ENCODE measurements at places on chromosomes 4 and X.

GRCh38 chr4:127660284-127660885, 27.6 kb downstream of the INTU start:
- DNase-seq = no peak

- no peak for DNase-seq
These were observed 40.2 kb downstream of the SH3KBP1 start for GRCh38 chrX:19846995-19847790.

DNA sequence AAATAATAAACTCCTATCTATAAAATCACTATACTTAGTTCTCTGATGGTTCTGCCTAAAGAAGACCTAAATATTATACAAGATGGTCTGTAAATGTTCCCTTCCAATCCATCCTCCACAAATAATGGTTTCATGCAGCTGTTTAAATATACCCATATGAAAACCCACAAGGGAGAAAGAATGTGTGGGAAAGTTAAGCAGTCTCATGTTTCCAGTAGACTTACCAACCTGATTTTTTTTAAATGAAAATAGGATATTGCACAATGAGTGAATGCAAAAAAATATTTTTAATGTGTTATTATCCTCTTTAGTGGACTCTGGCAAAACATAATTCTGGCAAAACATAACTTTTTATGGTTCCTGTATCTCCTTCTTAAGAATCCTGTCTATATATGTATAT, 23.3 kb downstream of the CAMK2D start:
- DNase-seq = no peak

DNA sequence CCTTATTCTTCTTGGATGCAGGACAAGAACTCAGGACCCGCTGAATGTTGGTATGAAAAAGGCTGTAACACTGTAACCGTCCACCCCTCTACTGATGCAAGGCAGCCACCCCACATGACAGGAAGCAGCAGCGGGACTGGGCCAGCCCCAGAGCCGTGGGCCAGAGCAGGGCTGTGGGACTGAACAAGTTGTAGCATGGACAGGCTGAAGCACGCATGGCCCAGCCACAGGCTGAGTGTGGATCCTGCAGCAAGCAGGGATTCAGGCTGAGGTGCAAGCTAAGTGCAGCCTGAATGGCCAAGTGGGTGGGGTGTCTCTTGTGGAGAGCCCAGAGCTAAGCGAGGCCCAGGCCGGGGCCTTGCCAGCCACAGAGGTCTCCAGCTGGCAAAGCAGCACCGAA, 632.2 kb downstream of the SPOCK3 start:
- no peak for DNase-seq

DNA sequence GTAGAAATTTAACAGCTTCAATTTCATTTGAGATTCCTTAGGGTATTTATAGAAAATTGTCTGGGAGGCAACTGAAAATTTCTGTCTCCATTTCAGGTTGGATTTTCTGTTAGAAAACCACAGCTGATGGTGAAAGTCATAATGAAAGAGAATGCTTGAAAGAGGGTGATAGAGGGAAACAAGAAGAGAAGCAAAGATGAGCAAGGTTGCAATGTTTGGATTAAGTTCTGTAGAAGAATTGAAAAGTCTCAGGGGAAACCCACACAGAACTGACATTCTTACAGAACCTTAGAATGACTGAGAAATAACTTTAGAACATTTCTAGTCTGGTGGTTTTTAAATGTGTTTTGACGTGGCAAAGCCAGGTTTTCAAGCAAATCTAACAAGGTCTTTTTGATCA, 14.7 kb downstream of the GBA3 start:
- DNase-seq = no peak

DNA sequence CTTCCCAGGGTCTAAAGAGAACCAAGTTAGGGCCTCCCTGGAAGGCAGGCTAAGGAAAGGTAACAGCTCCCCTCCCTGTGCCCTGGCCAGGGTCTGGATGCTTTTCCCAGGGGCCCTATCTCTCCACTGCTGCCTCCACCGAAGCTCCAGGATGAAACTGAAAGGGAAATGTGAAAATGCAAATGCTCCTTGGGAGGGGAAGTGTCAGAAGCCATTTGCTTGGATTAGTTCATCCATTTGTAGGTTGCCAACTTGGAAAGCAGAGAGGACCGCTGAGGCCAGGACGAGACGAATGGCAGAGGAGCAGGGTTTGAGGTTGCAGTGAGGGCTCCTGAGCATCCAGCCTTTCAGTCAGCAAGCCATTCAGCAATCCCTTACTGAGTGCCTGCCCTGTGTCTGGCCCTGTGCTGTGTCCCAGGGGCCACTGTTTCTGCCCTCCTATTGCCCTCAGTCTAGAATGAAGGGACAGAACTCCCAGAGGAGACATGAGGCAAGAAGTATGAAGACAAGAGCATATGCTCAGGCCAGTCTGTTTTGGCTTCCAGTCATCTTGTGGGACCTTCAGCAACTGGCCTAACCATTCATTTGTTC, 45.9 kb upstream of the PGRMC1 start:
- no peak for DNase-seq

DNA sequence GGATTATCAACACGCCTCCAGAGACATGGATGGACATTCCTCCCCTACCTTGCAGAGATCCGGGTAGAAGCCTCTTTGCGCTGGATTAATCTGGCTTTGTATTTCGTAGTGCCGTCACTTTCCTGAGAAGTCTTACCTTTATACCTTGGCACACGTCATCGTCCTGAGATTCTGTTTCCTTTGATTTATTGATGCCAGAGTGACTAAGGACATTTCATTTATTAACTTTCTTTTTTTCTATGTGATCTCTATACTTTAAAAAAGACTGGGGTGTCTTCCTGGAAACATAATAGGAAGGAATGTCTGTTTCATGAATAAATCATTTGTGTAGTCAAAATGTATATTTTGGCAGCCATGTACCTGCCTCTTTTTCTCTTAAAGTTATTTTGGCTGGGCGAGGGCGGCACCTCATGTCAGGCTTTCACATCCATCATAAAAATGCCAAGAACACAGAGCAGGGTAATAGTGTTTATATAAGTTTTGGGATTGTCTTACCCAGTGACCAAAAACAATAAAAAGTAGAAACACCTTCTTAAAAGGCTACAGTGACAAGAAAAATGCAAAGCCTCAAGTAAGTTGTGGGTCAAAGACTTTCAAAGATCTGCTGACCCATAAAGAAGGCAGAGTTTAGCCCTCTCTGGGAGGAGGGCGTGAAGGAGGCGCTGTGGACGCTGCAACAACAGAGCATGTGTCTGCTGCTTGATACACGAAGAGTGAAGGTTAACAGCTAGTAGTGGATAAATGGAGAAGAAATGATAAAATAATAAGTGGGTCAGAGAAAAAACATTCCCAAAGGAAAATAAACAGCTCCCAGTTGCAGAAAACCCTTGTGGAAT, 124.4 kb downstream of the SHROOM3 start:
- no peak for DNase-seq

DNA sequence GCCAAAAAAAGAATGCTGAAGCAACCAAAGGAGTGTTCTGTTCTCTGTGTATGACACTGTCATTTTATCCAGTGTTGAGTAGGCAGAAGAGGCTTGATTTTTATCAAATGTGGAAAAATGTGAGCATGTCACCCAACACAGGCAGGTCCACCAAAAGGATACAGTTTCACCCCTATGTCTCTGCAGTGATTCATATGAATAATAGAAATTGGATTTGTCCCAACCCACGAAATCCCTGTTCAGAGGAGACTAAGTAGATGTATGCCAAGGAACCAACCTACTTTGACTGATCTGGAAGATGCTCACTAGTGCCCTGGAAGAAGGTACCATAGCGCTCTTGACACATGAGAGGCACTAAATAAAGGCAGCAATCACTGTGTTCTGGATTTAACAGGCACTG, 72.5 kb downstream of the FGF13 start:
- no peak for DNase-seq

DNA sequence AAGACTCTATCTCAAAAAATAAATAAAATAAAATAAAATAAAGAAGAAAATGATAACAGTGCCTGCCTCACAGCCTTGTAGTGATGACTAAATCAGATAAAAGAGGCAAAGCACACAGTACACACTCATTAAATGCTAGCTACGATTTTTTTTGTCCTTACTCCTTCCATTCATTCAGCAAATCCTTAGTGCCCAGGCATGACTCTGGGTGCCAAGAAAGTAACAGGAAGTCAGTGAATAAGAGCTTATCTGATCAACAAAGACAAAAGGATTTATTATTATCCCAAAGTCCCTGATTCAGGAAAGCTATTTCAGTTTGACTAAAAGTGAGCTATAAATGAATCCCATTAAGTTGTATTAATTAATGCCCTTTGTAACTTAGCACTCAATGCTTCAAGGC, 92.7 kb downstream of the SH3KBP1 start:
- no peak for DNase-seq

GRCh38 chrX:6777238-6778002, 242.5 kb upstream of the VCX3A start:
- DNase-seq = no peak

- DNase-seq = no peak
These were observed 121.9 kb upstream of the PDLIM3 start for GRCh38 chr4:185657183-185657582.

DNA sequence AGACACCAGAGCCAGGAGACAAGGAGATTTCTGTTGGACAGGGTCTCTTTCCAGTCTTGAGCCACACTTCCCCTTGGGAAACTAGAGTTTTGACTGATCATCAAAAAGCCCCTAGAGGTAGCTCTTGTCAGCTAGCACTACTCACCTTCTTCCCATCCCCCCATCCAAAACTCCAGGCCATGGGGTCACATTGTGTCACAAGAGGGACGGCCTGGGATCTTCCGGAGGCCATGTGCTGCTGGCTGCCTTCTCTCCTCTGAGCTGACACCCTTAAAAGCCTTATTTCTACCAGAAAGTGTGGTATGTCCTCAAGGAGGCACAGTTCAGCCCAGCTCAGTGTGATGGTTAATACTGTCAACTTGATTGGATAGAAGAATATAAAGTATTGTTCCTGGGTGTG, 7.8 kb downstream of the PNMA3 start:
- peak; percentile 61 for DNase-seq

DNA sequence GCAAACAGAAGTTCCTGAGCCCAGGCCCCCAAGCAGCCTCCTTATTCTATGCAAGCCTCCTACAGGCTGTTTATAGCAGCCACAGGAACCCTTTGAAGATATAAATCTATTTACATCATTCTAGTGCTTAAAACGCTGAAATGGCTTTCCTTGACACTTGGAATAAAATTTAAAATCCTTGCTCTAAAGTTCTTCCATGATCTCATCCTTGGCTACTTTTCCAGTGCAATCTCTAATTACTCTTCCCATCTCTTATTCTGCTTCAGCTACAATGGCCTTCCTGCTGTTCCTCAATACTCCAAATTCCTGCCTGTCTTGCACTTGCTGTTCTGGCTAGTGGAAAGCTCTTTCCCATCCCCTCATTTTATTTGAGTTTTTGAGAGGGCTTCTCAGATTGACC, 634.2 kb upstream of the NR3C2 start:
- no peak for DNase-seq

DNA sequence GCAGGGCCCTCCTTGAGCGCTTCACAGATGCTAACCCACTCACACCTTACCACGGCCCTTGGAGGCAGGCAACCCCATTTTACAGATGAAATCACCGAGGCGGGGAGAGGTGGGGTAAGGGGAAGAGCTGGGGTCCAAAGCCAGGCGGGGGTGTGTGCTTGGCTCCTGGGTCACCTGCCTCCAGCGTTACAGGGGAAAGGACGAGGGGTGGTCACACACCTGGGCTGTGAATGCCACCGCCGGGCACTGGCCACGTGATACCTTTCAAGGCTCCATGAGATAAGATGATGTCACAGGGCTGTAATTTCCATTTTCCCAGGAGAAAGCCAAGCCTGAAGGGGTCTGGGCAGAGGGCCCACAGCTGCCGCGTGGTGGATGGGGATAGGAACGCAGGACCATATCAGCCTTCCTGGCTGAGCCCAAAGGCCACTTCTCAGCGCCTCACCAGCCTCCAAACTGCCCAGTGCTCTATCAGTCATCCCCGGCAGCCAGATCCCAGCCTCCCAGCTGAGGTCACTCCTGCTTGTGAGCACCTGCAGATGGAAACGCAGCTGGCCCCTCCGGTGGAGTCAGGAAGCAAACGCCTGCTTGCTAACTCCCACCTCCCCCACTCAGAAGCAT, 62.4 kb upstream of the CRMP1 start:
- DNase-seq = no peak

DNA sequence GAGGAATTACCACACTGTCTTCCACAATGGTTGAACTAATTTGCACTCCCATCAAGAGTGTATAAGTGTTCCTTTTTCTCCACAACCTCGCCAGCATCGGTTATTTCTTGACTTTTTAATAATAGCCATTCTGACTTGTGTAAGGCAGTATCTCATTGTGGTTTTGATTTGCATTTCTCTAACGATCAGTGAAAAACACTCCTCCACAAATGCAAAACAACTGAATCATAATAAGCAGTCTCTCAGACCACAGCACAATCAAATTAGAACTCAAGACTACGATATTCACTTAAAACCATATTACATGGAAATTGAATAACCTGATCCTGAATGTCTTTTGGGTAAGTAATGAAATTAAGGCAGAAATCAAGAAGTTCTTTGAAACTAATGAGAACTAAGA, 371.7 kb downstream of the CXXC4 start:
- DNase-seq = no peak

DNA sequence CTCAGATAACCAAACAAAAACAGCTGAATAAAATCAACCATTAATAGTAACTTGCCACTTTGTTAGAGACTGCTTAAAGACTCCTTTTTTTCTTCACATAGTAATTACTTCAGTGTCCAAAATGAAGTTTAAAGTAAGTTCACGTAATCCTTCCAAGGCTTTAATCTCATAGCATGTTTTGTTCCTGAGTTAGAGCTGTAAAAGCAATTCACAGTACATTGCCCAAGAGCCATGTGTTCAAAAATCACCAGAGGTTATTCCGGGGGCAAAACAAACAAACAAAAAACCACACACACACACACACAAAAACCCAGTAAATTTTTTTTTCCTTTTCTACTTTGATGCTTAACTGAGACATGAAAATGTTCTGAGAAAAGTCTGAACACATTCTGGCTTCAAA, 6.1 kb downstream of the GPR82 start:
- DNase-seq = no peak

DNA sequence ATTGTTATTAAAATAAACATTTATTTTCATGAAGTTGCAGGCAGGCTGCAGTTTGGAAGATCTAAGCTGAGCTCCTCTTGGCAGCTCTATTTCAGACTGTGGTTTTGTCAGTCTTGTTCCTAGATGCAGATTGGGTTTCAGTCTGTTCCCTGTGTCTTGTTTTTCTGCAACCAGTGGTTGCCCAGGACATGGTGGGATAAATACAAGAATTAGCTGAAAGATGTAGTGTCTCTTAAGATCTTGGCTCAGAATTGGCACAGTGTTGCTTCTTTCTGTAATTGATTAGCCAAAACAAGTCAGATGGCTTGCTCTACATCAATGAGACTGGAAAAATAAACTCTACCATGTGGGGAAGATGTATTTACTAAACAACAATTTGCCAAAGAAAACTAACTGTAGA, 283.0 kb upstream of the BOD1L1 start:
- DNase-seq = no peak

GRCh38 chrX:79147477-79147876, 3.0 kb downstream of the GPR174 start:
- DNase-seq = no peak

DNA sequence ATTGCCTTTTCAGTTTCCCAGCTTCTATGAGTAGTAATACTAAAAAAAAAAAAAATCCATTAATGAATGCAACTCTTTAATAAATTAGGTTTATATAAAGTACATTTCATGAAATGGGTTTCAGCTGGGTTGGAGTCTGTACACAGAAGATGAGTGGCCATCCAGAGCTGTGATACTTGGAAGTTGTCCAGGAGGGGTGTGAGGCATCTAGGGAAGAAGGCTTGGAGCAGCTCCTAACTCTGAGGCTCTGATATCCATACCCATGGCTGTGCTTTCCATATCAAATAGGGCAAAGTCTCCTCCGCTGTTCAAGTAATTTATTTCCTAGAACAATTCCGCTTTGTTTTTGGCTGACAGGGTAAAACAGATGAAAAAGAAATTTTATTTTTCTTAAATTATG, 423.3 kb upstream of the TENM3 start:
- DNase-seq = no peak

Measured in osteoblast (primary cell).